ENCODE measurements at places on chromosomes 4 and X.
A peak's percentile ranks its signal among the peaks of the same experiment; 100 is the strongest.

- DNase-seq, result no peak
Observed at GRCh38 chr4:158197194-158197776, 13.0 kb upstream of the TMEM144 start.

DNA sequence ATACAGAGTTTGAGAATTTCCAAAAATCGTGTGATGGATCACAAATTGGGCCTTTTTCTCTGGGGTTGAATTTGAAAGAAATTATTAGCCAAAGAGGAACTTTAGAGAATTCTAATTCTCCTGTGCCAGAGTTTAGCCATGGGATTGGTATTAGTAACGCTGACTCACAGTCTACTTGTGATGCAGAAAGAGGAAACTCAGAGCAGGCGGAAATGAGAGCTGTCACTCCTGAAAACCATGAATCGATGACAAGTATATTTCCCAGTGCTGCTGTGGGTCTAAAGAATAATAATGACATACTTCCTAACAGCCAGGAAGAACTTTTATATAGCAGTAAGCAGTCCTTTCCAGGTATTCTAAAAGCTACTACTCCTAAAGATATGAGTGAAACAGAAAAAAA lies 64.9 kb downstream of the N4BP2 start:
- DNase-seq, result peak; percentile 6

GRCh38 chr4:88033309-88033708 lies 25.9 kb downstream of the PKD2 start:
- peak; percentile 9 for DNase-seq

GRCh38 chr4:52846502-52846901 lies 15.6 kb upstream of the RASL11B start:
- DNase-seq, result no peak

DNA sequence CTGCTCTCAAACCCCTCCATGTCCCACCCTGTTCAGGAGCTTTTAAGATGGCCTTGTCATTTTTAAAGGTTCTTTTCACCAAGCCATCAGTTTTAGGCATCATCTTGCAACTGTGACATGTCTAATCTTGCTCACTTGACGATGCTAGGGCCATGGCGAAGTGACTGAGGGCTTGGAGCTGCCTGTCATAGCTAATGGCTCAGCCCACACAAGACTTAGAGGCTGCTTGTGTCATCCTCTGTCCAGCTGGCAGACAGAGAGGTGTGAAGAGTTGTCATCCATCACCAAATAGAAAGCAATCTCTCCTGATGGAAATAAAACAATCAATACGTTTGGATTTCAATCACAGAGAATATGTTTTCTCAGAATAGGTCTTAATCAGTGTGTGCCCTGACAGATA lies 194.9 kb downstream of the HS6ST2 start:
- DNase-seq, result no peak

- no peak for DNase-seq
Observed at GRCh38 chrX:110131031-110131430, 128.1 kb downstream of the TMEM164 start.
